Ascending aorta (tissue), 2 donors: ENCODE measurements at places on chromosomes 7 and 10.

- no peak for DNase-seq
Observed at GRCh38 chr10:11712744-11713143, 29.4 kb upstream of the ECHDC3 start.

- no peak for DNase-seq
Observed at GRCh38 chr10:87504307-87504639, 420 bp upstream of the MINPP1 start.

DNA sequence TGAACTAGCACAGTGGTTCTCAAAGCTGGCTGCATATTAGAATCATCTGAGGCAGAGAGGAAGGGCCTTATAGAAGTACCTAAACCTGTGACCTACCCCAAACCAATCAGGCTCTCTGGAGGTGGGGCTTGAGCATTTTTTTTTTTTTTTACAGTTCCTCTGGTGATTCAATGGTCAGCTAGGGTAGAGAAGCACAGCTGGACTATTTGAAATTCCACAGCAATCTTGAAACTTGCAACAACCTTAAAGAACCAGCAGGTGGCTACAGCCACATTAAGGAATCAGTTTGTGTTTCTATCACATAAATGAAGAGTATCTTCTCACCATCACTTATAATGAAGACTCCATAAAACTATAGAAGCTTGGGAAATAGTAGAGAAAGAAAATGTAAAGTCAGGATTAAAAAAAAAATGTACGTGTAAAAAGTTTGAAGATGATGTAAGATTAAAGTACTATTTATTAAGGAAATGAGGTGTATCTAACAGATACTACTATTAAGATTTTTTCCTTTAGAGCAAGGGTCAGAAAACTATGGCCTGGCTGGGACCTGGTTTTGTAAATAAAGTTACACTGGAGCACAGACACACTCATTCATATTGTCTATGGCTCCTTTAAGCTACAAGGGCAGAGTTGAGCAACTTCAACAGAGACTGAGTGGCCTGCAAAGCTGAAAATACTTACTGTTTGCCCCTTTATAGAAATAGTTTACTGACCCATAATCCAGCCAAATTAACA is 3.8 kb downstream of the RTKN2 start:
- DNase-seq, result no peak

GRCh38 chr7:19899529-19899928 is 126.1 kb upstream of the TMEM196 start:
- DNase-seq, result no peak

DNA sequence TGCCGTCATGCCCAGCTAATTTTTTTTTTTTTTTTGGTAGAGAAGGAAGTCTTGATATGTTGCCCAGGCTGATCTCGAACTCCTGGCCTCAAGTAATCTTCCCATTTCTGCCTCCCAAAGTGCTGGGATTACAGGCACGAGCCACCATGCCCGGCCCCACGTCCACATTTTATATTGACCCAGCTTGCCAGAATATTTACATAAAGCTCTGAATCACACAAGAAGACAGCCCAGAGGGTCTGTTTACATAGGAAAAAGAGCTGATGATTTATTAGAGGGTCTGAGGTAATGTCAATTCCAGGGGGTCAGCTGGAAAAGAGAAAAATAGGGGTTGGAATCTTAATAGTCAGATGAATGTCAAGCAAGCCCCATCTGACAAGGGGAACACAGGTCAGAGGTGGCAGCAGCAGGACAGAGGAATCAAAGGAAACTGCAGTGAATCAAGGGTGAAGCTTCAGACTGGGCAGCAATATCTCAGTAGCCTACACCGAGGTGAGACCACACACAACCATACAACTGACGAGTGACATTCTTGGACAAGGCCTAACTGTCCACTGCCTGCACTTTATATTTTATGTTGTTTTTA is 15.8 kb upstream of the SLF2 start:
- no peak for DNase-seq

DNA sequence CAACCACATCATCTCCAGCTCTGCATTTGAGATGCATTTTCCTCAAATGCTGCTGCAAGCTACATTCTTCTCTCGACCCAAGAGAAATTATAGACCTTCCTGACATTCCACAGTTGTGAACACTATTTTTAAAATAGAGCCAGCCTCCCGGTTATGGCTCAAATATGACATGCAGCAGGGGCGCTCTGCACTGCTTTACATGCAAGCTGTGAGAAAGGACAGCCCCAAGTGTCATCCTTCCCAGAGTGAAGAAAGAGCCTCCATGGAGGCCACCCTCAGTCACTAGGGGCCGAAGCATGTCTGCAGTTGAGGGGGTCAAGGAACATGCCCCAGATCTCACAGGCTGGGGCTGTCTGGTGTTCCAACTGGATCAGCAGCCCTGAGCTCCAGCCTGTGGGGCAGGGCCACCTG is 63.9 kb upstream of the CHST15 start:
- DNase-seq, result no peak

GRCh38 chr10:75104842-75105241 is 6.6 kb upstream of the SAMD8 start:
- DNase-seq, result no peak

- DNase-seq, result no peak
Observed at GRCh38 chr10:129879655-129880054, 84.4 kb downstream of the EBF3 start.

GRCh38 chr7:106282390-106282789 is 2.4 kb downstream of the NAMPT start:
- DNase-seq, result no peak

DNA sequence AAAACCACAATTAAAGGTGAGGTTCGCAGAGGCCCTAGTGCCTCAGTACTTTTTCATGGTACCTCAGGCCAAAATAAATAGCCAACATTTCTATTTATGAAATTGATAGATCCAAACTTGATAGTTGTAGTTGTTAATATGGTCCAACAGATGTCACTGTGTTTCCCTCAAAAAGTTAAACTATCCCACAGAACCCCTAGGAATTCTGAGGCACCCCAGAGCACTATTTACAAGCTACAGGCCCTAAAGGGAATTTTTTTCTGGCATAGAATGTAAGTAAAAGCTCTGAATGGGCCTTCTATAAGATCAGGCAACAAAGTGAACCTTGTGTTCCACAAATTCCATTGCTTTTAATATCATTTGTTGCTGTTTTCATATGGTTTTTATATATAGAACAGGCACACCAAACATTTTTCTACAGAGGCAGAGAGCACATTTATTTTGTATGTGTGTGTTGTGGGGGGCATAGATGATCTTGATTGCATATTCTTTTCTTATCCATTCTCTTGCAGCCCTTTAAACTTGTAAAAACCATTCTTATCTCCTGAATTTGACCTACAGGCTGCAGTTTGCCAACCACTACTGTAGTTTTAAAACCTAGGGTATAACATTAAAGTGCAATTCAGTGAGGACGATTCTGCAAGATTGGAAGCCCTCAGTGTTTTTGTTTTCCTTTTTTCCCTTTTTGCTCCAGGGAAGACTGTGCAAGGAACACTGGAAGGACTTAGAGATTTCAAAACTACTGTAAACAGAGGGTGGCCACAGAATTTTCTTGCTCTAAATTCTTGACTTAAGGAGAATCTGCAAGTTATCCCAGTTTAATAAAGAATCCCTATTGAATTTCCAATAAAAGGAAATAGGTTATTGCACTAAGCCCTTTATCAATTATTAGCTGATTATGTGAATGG is 3.5 kb upstream of the ARL4A start:
- no peak for DNase-seq

- DNase-seq, result no peak
Observed at GRCh38 chr7:127189886-127190285, 62.9 kb downstream of the GRM8 start.

DNA sequence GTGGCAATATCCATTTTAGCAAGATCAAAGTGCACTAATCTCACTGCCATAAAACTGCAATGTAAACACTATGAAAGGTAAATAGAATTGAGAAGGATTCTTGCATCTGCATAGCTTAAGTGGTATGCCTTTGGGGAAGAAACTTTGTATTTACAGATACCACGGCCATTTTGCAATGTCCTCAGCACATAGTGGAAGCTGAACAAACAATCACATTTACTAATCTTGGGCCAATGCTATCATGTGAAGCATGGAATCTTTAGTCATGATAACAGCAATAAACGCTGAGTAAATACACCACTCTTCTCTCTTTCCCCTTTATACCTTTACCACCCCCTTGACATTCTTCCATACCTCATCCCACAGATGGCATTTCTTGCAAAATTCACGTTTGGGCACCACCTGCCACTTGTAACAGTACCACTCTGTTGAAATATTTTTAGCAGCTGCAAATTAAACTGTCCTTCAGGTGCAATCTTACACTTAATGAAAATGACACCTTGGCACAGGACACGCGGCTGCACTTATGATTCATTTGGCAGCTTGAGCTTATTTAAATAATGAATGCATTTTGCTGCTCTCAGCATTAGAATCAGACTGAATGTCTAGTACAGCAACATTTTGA is 171.8 kb downstream of the SEMA3A start:
- DNase-seq, result no peak

- no peak for DNase-seq
Observed at GRCh38 chr10:124955868-124956267, 13.9 kb downstream of the ZRANB1 start.

DNA sequence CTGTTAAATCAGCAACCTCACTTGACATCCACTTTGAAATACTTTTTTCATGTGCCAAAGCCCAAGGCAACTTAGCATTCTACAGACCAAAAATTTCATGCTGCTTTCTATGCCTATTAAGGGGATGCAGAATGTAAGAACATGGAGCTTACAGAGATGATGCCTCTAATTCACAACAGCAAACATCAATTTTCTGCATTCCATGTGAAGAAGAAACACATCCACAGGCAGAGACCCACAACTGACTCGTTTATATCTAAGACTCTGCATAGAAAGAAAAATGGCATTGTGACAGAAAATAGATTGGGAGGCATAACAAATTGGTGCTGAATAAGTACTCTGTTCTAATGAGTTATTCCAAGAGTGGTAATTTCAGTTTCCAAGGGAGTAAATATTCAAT is 107.6 kb downstream of the SGMS1 start:
- DNase-seq, result no peak
